ENCODE measurements at places on chromosomes 7 and 10. TPM values are rescaled to one million over a fixed set of nuclear protein-coding genes. Genes with fewer than 3 reads are reported as not detected.

GDF10 gene
- polyA plus RNA-seq: 0.34 TPM

DYDC1 gene
- not detected for polyA plus RNA-seq

MOGAT3 gene
- not detected for polyA plus RNA-seq

LLCFC1 gene
- polyA plus RNA-seq: not detected

SDK1 gene
- 3.3 TPM for polyA plus RNA-seq

MMP21 gene
- not detected for polyA plus RNA-seq
